ENCODE measurements at places on chromosomes 13 and 19.

- no peak for DNase-seq
Measured at GRCh38 chr13:45949161-45949560, 97.6 kb upstream of the SIAH3 start.

DNA sequence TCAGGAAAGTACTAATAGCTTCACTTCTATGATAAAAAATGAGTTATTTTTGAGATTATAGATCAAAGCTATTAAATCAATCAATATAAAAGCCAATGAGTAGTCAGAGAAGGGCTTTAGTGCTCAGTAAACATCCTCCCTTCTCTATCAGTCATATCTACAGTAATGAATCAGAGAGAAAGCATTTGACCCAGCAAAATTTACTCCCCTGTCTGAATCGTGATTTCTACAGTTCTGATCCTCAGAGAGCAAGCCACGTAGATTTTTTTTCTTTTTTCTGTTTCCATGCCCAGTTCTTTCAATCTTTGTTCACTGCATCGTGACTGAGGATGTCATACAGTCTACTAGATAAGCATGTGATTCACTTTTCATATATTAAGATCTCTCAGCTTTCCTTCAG lies 16.2 kb upstream of the MBNL2 start:
- DNase-seq: no peak

GRCh38 chr13:69028936-69029335 lies 1078.7 kb upstream of the ATXN8OS start:
- DNase-seq: no peak

GRCh38 chr13:46183018-46183946 lies 1.3 kb upstream of the LCP1 start:
- no peak for DNase-seq

- DNase-seq: no peak
Measured at GRCh38 chr19:5826531-5827341, 12.8 kb downstream of the FUT6 start.

DNA sequence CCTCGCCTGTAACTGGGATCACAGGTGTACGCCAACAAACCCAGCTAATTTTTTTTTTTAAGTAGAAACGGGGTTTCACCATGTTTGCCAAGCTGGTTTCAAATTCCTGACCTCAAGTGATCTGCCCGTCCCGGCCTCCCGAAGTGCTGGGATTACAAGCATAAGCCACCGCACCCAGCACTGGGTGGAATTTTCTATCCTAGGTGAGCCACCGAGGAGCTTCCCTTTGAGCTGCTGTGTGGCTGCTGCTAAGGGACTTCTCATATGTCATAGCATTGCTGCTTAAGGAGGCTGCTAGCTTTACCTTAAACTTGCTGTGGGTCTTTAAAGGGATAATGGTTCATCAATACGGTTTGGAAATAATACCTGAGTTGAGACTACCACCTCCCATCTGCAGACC lies 2.9 kb upstream of the AMER2 start:
- no peak for DNase-seq

- DNase-seq: no peak
Measured at GRCh38 chr19:7863157-7863970, 10.8 kb downstream of the PRR36 start.

DNA sequence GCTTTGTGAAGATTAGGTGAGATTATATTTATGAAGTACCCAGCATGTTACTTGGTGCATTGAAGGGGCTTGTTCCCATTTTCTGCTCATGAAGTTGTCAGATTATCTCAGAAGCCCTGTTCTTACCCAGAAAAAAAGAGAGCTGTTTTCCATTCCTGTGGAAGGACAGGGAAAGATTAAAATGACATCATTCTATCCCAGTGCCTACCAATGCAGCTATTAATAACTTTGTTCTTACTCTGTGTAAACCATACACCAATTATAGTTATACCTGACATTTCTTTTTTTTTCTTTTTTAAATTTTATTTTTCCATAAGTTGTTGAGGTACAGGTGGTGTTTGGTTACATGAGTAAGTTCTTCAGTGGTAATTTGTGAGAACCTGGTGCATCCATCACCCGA lies 18.6 kb downstream of the ZNF507 start:
- no peak for DNase-seq

GRCh38 chr13:96816874-96817273 lies 177.4 kb downstream of the OXGR1 start:
- DNase-seq: no peak

- DNase-seq: no peak
Measured at GRCh38 chr19:43719378-43719868, 3.5 kb downstream of the IRGC start.

- no peak for DNase-seq
Measured at GRCh38 chr13:77300176-77301037, 26.5 kb downstream of the MYCBP2 start.

DNA sequence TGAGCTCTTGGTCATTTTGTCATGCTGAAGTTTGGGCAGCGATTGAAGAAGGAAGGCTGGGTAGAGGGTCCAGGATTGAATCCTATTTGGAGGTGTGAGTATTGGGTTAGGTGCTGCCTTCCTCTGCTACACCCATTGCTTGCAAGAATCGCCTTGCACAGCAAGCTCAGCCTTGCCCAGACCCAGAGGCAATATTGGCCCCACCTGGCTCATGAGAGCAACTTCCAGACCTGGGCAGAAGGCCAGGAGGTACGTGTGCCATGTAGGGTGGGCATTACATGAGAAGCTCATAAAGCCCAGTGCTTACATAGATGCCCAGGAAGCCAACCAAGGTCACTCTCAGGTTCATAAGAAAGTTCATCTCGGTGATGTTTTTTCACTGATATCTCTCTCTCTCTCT lies 718.0 kb downstream of the EFNB2 start:
- no peak for DNase-seq

DNA sequence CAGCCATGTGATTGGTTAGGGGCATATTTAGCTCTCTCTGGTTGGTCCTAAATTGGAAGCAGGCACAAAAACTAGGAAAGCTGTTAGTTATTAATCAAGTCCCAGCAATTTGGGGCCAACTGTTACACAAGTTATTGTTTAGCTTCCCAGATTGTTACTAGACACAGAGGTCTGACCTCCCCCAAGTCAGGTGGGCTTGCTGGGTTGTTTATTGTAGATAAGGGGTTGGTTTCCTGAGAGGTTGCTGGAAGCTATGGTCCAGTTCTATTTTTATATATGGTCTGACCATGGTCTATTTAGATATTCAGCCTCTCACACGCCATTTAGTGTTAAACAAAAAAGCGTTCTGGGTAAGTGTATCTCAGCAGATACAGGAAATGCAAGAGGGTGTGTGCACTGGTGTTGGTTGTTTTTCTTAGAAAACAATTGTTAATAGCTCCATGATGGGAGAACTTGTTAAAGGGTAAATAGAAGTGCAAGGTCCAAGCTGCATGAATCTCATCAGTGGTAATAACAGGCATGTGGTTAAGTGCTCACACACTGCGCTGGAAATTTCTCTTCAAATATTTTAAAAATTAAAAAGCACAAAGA lies 150.0 kb downstream of the RAP2A start:
- DNase-seq: no peak

GRCh38 chr13:97369261-97369893 lies 64.6 kb upstream of the RAP2A start:
- DNase-seq: no peak

Data from stimulated activated CD4-positive, alpha-beta T cell treated with anti-CD3 and anti-CD28 coated beads, Interleukin-1b, Interleukin-23, amount 100 ng/mL, for 24 hours (primary cell).